ENCODE measurements at places on chromosomes 4 and X. TPM values are rescaled to one million over a fixed set of nuclear protein-coding genes. Genes with fewer than 3 reads are reported as not detected.

The RNF113A gene
- total RNA-seq: 30.5 TPM

The SYN1 gene
- 0.25 TPM for total RNA-seq

The ARX gene
- total RNA-seq: 0.38 TPM

The SLC9B1 gene
- not detected for total RNA-seq

The PNMA3 gene
- 0.25 TPM for total RNA-seq

The GAGE12E gene
- not detected for total RNA-seq

The HSFX1 gene
- 0.33 TPM for total RNA-seq

The ERCC6L gene
- total RNA-seq: 15.0 TPM

The HMGN5 gene
- total RNA-seq: 2.3 TPM

The AKAP14 gene
- not detected for total RNA-seq

The C4orf51 gene
- total RNA-seq: not detected

The HERC6 gene
- 3.2 TPM for total RNA-seq

The CHRDL1 gene
- total RNA-seq: not detected

The TCEAL6 gene
- not detected for total RNA-seq

The CYBB gene
- total RNA-seq: 0.02 TPM

The TMEM271 gene
- total RNA-seq: not detected

The PF4V1 gene
- total RNA-seq: not detected

The NAT8L gene
- total RNA-seq: 13.6 TPM

The VSIG4 gene
- not detected for total RNA-seq

The MRPS18C gene
- 42.9 TPM for total RNA-seq

The SLITRK2 gene
- total RNA-seq: not detected

The GLA gene
- total RNA-seq: 178 TPM

The NDP gene
- not detected for total RNA-seq

The AMOT gene
- 0.03 TPM for total RNA-seq

The NXF2B gene
- total RNA-seq: not detected

The ZC4H2 gene
- 1.9 TPM for total RNA-seq

The HS6ST2 gene
- 0.17 TPM for total RNA-seq

The PNMA6F gene
- total RNA-seq: 0.02 TPM

The MANBA gene
- total RNA-seq: 16.5 TPM

The DRP2 gene
- 0.28 TPM for total RNA-seq

The DOK7 gene
- total RNA-seq: 0.23 TPM

The SSX4B gene
- not detected for total RNA-seq

The VCX3B gene
- not detected for total RNA-seq

The VGLL1 gene
- not detected for total RNA-seq

The SNCA gene
- 0.25 TPM for total RNA-seq

The UGT2B10 gene
- 0.06 TPM for total RNA-seq

The EMD gene
- 153 TPM for total RNA-seq

The MAP7D3 gene
- 10.5 TPM for total RNA-seq

The MAGEA9B gene
- not detected for total RNA-seq

The CDX4 gene
- total RNA-seq: not detected

The PLP1 gene
- total RNA-seq: not detected

The ANXA10 gene
- total RNA-seq: 2.6 TPM
